ENCODE measurements at places on chromosomes 5 and 9.

- no peak for DNase-seq
Measured at GRCh38 chr5:68548959-68549676, 333.6 kb downstream of the PIK3R1 start.

DNA sequence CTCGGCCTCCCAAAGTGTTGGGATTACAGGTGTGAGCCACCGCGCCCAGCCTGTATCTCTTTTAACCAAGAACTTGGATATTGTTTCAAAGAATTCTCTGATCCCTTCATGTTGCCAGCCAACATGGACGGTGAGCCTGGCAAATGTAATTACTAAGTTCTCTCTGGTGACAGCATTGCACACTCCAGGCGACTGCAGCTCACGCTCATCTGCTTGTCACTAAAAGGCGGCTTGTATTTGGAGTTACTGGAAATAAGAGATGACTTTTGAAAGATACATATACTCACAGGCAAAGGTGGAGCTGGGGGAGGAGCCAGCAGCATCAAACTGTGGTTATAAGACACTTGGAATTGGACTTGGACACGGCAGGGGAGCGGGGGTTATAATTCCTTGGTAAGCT lies 172.3 kb downstream of the SLIT3 start:
- no peak for DNase-seq

DNA sequence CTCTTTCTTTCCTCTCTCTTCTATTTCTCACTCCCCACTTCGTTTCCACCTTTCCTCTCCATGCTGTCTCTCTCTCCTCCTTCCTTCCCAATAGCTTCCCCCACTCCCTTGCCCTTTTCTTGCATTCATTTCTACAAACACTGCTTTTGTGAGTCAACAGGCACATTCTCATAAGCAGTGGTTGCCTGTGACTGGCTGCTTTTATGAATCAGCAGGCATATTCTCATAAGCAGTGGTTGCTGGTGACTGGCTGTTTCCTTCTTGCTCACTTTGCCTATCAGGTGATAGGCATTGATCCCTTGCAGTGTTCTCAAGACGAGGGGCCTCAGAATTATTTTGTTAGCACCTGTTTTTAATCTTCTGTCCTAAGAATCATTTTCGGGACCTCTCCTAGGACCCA lies 116.1 kb upstream of the ACTBL2 start:
- DNase-seq = no peak

- no peak for DNase-seq
Measured at GRCh38 chr5:153542536-153542935, 52.1 kb downstream of the GRIA1 start.

- no peak for DNase-seq
Measured at GRCh38 chr5:95086927-95087815, 197.7 kb downstream of the MCTP1 start.

GRCh38 chr9:124017051-124017928 lies 5.7 kb downstream of the LHX2 start:
- DNase-seq = no peak

- no peak for DNase-seq
Measured at GRCh38 chr9:17863213-17863883, 284.5 kb downstream of the SH3GL2 start.

DNA sequence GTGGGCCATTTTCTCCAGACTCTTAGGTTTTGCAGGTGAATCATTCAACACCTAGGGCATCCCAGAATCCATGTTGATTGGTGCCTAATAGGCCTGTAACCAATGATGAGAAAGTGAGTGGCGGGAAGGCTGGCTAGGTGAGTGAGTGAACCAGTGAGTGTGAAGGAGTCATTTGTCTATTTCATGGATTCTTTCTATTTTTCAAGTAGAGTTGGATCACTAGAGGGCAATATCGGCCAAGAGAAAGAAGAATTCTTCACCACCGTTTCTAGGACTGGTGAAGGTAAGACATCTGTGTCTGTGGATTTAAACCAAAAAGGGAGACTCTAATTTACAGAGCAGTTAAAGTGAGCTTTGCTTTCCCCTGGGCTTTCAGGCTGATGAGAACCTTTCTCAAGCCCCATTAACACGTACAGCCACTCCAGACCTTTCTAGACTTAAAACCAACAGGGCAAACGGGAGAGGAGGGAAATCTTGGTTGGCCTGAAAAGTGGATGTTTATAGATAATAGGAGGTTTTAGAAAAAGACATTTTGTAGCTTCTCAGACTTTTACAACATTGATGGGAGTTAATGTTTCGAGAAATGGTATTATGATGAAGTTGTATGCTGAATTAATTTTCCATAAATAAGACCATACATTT lies 114.3 kb upstream of the IL12B start:
- peak; percentile 10 for DNase-seq

DNA sequence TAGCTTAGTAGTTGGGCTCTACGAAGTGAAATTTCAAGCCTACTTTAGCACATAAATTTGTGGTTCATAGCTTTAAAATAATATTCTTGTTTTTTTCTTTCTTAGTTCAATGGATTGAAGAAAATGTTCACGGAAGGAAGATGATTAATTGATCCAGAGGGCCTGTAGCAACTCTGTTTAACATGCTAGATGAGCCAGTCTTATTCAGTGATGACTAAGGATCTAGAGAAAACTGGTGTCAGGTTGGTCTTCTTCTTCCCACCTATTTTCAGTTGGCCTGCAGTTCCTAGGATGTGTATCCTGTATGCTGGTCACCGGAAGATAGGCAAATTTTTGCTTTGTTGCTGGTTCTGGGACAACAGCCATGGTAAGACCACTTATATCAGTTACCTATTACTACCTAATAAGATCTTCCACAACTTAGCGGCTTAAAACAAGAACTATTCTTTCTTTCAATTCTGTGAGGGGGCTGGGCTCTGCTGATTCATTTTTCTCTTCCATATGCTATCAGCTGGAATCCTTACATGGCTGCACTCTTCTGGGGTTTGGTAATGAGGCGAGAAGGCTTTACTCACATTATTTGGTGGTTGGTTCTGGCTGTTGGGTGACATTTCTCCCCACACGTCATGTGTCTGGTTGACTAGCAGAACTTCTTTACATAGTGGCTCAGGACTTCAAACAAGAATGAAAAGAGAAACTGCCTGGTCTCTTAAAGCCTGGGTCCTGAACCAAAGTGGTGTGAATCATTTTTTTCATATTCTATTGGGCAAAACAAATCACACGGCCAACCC lies 182.7 kb upstream of the ACTBL2 start:
- DNase-seq = no peak

GRCh38 chr5:145991044-145991575 lies 54.7 kb downstream of the SH3RF2 start:
- DNase-seq = no peak

DNA sequence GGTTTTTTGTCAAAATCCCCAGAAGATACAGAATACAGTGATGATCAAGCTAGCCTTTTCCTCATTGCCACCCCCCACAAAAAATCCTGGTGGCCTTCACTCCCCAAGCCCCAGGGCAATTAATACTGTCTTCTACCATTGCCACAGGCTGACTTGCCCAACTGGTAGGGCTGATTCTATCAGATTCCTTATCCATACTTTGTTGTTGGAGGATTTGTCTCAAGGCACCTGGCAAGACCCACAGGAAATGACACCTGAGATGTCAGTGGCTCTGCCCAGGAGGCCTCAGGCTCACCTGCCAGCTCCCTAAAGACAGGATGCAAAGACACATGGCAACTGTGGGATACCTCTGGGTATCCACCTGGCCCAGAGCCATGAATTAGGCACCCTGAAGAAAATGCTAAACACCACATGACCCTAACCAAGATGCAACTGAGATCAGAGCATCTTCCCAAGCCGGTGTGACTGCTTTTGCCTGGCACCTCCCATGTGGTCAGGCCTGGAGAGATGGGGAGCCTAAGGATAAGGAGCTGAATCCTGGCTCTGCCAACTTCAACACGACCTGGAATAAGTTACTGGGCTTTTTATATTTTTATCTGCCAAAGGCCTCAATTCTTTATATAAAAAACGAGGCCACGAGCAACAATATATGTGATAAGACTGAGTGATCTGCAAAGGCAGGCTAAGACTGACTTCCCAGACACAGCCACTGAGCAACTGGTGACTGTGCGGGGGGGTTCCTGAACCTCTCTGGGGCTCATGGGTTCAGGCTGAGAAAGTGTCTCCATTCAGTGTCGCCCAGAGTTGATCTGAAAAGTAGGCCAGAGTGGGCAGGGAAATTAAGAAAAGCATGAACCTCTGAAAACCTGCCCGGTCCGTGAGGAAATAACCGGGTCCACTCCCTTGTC lies 944 bp downstream of the ATOX1 start:
- DNase-seq = no peak

DNA sequence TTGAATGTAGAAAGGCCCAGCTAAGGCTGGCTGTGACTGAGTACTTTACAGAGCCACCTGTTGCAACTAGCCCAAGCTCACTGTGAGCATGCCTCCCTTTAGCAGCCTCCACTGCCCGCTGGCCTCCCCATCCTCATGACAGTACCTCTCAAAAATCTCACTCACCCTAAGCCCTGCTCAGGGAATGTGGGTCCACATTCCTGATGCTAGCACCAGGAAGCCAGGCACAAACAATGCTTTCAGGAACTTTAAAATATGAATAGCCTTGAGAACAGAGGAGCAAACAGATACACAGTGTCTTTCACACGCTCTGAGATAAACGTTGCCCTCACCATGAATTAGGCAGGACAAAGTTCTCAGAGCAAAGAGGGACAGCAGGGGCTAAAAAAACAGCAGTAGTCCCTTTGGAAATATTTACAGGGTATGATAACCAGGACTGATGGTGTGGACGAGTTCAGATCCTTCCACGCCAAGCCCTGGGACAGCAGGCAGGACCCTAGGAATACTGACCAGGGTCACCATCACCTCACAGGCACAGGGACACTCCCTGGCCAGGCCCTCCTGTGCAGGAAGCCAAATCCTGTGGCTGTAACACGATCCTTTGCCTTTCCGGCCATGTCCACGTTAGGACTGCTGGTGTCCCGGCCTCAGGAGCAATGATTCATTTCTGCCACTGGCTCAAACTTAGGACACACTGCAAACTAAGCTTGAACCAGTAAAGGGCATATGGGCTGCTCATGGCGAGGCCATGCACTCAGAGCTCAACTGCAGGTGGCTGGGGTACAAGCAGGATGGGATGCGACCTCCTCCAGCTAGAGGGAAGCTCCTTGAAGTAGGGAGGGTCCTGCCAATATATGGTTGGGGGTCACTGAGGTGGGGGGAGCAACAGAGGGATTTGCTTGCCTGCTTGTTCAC lies 9.6 kb downstream of the ACSL6 start:
- DNase-seq = no peak

GRCh38 chr5:122083535-122083934 lies 5.5 kb upstream of the LOX start:
- DNase-seq = no peak

GRCh38 chr9:135990468-135991429 lies 29.6 kb upstream of the UBAC1 start:
- no peak for DNase-seq

DNA sequence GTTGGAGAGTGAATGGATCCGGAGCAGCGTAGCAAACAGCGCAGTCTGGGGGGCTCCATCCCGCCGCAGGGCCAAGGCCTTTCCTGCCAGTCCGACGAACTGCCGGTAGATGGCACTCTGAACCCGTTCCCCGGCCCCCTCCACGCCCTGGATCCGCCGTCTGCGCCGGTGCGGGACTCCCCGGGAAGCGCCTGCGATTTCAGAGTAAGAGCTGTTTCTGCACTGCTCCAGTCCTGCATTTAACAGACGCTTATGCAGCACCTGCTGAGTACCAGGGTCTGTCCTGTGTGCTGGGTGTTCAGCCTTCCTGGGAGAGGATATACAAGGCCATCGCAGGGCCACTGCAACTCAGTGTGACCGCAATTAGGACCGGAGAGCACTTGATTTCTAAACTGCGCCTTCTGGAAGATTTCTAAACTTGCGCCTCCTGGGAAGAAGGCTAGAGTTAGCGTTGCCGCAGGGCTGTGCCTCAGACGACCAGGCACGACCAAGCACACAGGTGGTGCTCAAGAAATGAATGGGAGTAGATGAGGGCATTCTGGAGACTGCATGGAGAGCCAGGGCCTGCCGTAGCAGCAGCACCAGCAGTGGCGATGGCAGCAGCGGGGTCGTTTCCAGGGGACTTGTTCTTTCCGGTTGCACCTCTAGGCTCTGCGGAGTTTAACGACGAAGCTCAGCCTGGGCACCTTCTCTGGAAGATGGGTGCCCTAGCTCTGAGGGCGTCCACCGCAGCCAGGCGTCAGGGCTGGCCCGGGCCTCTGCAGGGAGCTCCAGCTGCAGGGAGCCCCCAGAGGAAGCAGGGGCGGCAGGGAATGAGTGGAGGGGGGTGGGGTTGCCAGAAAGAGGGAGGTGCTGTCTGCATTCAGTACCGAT lies 14.3 kb upstream of the TIFAB start:
- peak; percentile 7 for DNase-seq

GRCh38 chr9:83975300-83975699 lies 4.7 kb downstream of the HNRNPK start:
- DNase-seq = no peak

GRCh38 chr9:15349892-15350761 lies 43.1 kb upstream of the TTC39B start:
- peak; percentile 74 for DNase-seq
